Vagina (tissue), 2 donors: ENCODE measurements at places on chromosomes 1 and 21. TPM values are rescaled to one million over a fixed set of nuclear protein-coding genes. Genes with fewer than 3 reads are reported as not detected.

LEMD1 gene
- total RNA-seq, result not detected

CROCC gene
- total RNA-seq, result 31.9 TPM

PPFIA4 gene
- total RNA-seq, result 11.5 TPM

ZFP69 gene
- total RNA-seq, result 4.9 TPM

CD84 gene
- total RNA-seq, result 8.1 TPM

SMIM12 gene
- total RNA-seq, result 36.6 TPM

PIAS3 gene
- 40.5 TPM for total RNA-seq

FTCD gene
- not detected for total RNA-seq

BRINP3 gene
- total RNA-seq, result not detected

KCNK1 gene
- total RNA-seq, result 11.3 TPM

TMEM50A gene
- total RNA-seq, result 68.8 TPM
